ENCODE measurements at places on chromosomes 1 and 21.

DNA sequence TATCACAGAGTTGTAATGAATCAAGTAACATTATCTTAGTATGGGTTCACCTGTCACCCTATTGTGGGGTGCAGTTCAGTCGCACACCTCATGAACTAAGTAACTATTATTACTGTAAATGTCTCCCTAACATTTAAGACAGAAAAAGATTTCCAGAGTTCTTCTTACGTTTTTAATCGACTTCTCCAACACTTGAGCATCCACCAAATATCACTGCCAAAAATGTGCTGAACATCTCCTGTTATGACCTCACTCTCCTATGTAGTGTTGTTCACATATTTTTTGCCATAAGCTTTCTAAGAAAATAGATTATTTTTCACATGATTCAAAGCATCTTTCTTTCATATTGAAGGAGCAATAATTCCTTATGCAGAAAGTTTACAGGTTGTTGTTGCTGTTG, 1.3 kb downstream of the TTLL7 start:
- H3K4me3 ChIP-seq: no peak overlapping the region
- H3K27me3 ChIP-seq: peaks cover 78% of the 10 kb centered on the region
- no peak for DNase-seq
- no peak overlapping the region for H3K27ac ChIP-seq
- H3K4me1 ChIP-seq: peaks cover 16% of the 10 kb centered on the region
- H3K36me3 ChIP-seq: no peaks in the 10 kb centered on the region

DNA sequence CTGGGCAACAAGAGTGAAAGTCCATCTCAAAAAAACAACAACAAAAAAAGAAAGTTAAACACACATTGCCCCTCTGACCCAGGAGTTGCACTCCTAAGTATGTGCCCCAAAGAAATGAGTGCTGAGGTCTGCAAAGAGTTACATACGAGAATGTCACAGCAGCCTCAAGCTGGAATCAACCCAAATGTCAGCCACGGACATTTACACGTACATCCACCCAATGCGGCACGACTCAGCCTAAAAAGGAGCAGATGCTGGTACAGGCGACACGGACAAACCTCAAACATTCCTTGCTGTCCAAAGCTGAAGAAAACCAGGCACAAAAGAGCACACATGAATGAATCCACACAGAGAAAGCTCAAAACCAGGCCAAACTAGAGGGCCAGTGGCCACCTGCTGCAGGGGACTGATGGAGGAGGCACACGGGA, 46.8 kb upstream of the ECE1 start:
- no peaks in the 10 kb centered on the region for H3K27me3 ChIP-seq
- H3K4me3 ChIP-seq: no peak overlapping the region
- no peak overlapping the region for H3K27ac ChIP-seq

- no peaks in the 10 kb centered on the region for H3K36me3 ChIP-seq
- no peak overlapping the region for H3K4me3 ChIP-seq
- DNase-seq: no peak
- no peak overlapping the region for H3K27ac ChIP-seq
Measured at GRCh38 chr1:62429581-62429980, 7.3 kb upstream of the USP1 start.

GRCh38 chr21:44932408-44933181, 7.2 kb upstream of the SLX9 start:
- H3K27me3 ChIP-seq: no peaks in the 10 kb centered on the region
- H3K4me1 ChIP-seq: peaks cover 42% of the 10 kb centered on the region
- peak overlapping the region; percentile 38 for H3K4me3 ChIP-seq
- no peak overlapping the region for H3K27ac ChIP-seq

GRCh38 chr1:36937371-36937770, 96.9 kb downstream of the GRIK3 start:
- DNase-seq: no peak
- H3K4me1 ChIP-seq: no peaks in the 10 kb centered on the region
- no peak overlapping the region for H3K27ac ChIP-seq
- no peaks in the 10 kb centered on the region for H3K27me3 ChIP-seq

GRCh38 chr1:53553734-53554509, 94.7 kb downstream of the DMRTB1 start:
- H3K27me3 ChIP-seq: no peaks in the 10 kb centered on the region
- no peaks in the 10 kb centered on the region for H3K36me3 ChIP-seq
- no peak overlapping the region for H3K27ac ChIP-seq
- no peak overlapping the region for H3K4me3 ChIP-seq
- H3K4me1 ChIP-seq: no peaks in the 10 kb centered on the region

DNA sequence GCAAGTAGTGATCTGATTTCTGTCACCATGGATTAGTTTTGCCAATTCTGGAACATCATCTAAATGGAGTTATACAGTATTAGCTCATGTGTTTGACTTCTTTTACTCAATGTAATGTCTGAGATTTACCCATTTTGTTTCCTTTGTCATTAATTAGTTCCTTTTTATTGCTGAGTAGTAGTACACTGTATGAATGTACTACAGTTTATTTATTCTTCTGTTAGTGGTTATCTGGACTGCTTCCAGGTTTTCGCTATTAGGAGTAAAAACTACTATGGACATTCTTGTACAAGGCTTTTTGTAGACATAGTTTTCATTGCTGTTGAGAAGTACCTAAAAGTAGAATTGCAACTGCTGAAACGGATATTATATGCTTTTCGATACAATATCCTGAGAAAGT, 14.1 kb downstream of the SUCO start:
- peaks cover 17% of the 10 kb centered on the region for H3K4me1 ChIP-seq
- DNase-seq: no peak
- H3K27me3 ChIP-seq: no peaks in the 10 kb centered on the region
- no peak overlapping the region for H3K4me3 ChIP-seq
- no peak overlapping the region for H3K27ac ChIP-seq

GRCh38 chr1:41444785-41445184, 39.7 kb downstream of the EDN2 start:
- H3K4me3 ChIP-seq: no peak overlapping the region
- H3K36me3 ChIP-seq: no peaks in the 10 kb centered on the region
- H3K4me1 ChIP-seq: no peaks in the 10 kb centered on the region
- no peak for DNase-seq

DNA sequence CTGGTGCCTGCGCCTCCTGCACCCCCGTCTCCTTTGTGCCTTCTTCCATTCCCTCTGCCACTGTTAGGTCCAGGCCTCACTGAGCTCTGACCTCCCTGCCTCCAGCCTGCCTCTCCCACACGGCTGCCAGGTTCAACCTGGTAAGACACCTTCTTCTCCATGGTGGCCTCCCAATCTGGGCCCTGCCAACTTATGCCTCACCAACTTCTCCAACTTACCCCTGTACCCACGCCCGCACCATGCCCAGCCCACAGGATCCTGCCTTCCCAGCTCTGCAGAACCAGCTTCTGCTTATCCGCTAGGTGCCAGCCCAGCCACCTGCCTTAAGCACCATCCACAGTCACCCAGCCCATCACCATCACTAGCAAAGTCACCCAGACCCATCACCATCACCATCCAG, 37.2 kb downstream of the PDE9A start:
- no peak overlapping the region for H3K27ac ChIP-seq
- H3K27me3 ChIP-seq: no peaks in the 10 kb centered on the region
- DNase-seq: no peak
- no peaks in the 10 kb centered on the region for H3K36me3 ChIP-seq
- H3K4me3 ChIP-seq: no peak overlapping the region
- peaks cover 7% of the 10 kb centered on the region for H3K4me1 ChIP-seq

GRCh38 chr21:44739316-44739715, 27.9 kb upstream of the TSPEAR start:
- H3K36me3 ChIP-seq: no peaks in the 10 kb centered on the region
- H3K27me3 ChIP-seq: peaks cover 7% of the 10 kb centered on the region
- no peak overlapping the region for H3K4me3 ChIP-seq
- no peak overlapping the region for H3K27ac ChIP-seq

GRCh38 chr21:38712071-38712470, 93.7 kb upstream of the ETS2 start:
- H3K36me3 ChIP-seq: no peaks in the 10 kb centered on the region
- no peak for DNase-seq
- H3K27me3 ChIP-seq: peaks cover 7% of the 10 kb centered on the region
- no peaks in the 10 kb centered on the region for H3K4me1 ChIP-seq
- H3K4me3 ChIP-seq: no peak overlapping the region

DNA sequence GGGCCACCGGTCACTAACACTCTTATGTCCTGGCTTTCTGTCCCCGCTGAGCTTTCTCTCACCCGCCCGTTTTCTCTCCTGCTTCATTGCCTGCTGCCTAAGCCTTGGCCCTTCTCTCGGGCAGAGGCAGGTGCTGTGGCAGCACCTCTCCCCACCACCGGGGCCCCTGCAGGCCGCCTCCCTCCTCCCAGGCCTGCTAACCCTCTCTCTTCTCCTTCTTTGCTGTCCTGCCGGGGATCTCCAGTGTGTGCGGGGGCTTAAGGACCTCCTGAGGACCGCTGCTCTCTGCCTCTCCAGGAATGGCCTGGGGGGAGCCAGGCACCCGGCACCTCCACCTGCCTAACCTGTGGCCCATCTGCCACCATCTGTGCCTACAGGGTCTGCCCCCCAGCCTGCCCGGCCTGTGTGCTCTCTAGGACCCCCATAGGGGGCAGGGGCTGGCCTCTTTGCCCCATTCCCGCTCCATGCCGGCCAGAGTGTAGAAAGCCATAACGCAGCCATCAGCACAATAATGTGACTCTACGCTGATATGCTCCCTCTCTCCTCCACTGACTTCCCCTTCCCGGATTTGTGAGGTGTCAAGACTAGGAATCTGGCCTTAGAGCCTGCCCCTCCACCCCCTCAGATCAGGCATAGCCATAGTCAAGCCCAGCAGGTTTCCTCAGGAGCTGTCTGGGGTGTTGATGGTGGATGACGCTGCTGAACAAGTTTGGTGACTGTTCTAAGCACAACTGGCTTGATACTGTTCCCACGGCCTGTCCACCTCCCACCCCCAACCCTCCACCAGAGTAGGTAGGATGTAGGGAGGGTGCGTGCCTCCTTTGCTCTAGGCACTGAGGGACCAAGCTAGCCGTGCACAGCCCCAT, 6.1 kb upstream of the SFN start:
- no peak overlapping the region for H3K4me3 ChIP-seq
- peaks cover 3% of the 10 kb centered on the region for H3K4me1 ChIP-seq
- no peak overlapping the region for H3K27ac ChIP-seq
- no peak for DNase-seq

- no peak overlapping the region for H3K27ac ChIP-seq
- H3K36me3 ChIP-seq: no peaks in the 10 kb centered on the region
- no peaks in the 10 kb centered on the region for H3K4me1 ChIP-seq
- no peak for DNase-seq
Measured at GRCh38 chr1:81730881-81731280, 69.9 kb upstream of the ADGRL2 start.

DNA sequence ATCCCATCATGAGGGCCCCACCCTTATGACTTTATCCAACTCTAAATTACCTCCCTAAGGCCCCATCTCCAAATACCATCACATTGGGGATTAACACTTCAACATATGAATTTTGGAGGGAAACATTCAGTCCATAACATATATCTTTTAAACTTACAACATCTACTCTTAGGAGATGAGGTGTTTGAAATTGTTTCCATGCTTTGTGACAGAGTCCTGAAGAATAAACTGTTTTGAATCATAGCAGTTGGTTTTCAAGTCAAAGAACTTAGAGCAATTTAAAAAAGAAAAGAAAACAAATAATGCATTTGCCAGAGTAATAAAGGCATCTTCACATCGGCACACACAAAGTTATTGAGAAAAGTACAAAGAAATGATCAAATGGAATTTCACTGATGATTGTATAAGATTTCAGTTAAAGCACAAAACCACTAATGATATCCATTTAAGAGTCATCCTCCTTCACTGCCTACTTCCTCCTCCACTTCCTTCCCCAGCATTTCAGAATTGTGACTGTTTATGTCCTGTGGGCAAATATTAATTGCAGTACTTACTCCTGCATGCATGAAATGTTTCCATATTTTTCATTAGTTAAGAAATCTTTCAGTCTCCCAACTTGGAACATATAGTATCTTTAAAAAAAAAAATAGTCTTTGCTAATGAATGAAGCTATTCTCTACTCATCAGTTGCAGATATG, 202.0 kb downstream of the LRRC40 start:
- no peaks in the 10 kb centered on the region for H3K4me1 ChIP-seq
- DNase-seq: no peak
- H3K27ac ChIP-seq: no peak overlapping the region
- no peak overlapping the region for H3K4me3 ChIP-seq
- no peaks in the 10 kb centered on the region for H3K36me3 ChIP-seq

DNA sequence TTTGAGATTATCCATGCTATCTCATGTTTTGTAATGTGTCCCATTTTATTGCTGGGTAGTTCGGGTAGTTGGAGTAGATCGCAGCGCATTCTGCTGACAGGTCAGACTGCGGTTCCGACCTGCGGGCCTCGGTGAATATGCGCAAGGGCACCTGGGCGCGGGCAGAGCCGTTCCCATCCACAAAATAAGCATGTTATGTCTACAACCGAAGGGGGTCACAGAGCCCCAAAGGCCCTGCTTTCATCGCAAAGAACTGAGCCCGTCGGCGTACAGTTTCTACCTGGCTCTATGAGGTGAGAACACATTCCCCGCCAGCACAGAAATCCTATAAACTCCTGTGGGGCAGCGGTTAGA, 88.4 kb downstream of the PRKAB2 start:
- H3K4me3 ChIP-seq: peak overlapping the region; percentile 87
- peaks cover 10% of the 10 kb centered on the region for H3K36me3 ChIP-seq
- H3K27me3 ChIP-seq: peaks cover 69% of the 10 kb centered on the region
- no peak for DNase-seq
- H3K27ac ChIP-seq: peak overlapping the region; percentile 100

All from activated CD4-positive, alpha-beta T cell treated with anti-CD3 and anti-CD28 coated beads, Interleukin-2, amount 10 ng/mL, durations not matched to agents 7 days and 5 days (primary cell).